ENCODE measurements at places on chromosomes 4 and X.

DNA sequence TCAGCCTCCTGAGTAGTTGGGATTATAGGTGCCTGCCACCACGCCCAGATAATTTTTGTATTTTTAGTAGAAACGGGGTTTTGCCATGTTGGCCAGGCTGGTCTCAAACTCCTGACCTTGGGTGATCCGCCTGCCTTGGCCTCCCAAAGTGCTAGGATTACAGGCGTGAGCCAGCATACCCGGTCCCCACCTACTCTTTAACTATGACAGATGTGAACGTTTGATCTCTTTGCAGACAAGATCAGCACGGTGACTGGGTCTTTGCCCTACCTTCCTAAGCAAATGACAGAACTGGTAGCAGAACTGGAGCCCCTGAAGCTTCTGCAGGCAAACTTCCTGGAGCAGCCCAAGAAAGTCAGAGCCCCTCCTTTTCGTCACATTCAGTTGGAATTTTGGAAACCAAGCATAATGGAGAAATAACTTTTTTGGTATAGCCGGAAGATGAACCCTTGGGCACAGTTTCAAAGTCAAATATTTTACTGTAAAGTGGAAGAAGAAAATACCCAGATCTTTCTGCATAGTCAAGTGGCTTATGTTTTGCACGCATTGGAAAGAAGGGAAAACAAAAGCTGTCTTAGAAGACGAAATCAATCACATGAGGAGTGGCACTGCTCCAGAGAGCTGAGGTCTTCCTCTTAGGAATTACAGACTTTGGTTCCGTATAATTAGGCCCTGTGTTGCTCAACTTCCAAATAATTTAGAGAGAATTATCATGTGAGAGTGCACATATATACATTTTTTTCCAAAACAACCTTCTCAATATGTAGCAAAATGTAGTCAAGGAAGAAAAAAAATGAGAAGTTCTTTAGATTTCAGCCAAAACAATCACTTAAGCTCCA is 90.6 kb downstream of the SORBS2 start:
- DNase-seq, result no peak

- no peak for DNase-seq
Observed at GRCh38 chrX:18647621-18648020, 24.3 kb downstream of the RS1 start.

GRCh38 chr4:122712782-122713181 is 19.7 kb upstream of the BBS12 start:
- no peak for DNase-seq

DNA sequence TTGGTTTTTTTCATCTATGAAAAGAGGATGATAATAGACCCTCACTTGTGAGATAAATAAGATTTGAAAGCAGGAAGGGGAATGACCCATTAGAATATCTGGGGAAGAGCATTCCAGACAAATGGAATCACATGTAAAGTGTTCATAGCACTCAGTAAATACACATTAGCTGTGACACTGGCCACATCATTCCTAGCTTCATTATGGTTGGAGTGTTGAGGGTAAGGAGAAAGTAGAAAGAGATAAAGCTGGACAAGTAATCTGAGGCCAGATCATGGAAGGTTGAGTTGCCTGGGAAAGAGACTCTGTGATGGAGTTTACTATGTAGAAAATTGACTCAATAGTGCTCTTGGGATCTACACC is 6.9 kb upstream of the PGRMC1 start:
- no peak for DNase-seq

DNA sequence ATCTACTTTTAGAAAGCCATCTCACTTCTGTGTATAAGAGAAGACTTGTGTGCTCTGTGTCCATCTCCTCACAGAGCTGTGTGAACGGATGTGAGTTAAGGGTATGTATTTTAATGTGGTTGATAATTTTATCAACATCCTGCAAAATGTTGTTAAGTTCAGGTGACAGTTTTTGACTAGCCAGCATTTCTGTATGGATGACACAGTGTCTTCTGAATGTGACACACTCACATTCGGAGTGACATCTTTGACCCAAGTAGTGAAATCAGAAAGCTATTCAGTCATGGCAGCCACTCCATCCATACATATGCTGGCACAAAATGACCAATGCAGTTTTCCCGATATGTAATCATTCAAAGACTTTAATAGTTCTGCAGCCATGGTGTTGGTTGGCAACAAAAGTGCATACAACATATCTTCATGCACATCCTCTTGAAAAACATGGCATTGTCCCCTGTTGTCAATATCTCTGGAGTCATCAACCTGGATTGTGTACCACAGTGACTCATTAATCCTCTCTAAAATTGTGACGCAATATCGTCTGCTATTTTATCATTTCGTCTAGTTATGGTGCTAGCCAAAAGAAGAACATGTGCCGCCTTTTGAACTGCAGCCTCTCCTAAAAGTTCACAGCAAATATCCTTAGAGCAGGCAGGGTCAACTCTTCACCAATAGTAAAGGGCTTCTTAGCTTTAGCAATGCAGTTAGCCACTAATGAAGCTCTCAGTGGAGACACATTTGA is 6.8 kb upstream of the FGF2 start:
- DNase-seq, result no peak

DNA sequence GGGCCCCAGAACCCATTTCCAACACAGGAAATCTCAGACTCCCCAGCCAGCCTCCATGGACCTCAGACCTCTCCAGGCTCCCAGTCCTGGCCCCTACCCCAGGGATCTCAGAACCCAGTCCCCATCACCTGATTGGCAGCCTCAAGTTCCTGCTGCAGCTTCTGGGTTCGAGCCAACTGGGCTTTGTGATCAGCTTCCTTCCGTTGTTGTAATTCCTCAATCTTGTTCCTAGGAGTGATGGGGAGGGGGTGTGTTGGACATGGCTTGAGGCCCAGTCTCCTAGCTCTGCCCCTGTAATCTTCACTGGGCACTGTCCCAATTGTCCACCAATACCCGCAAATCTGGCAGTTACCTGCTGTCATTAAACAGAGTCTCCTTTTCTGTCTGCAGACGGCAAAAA is 12.6 kb downstream of the GRIPAP1 start:
- DNase-seq, result no peak

DNA sequence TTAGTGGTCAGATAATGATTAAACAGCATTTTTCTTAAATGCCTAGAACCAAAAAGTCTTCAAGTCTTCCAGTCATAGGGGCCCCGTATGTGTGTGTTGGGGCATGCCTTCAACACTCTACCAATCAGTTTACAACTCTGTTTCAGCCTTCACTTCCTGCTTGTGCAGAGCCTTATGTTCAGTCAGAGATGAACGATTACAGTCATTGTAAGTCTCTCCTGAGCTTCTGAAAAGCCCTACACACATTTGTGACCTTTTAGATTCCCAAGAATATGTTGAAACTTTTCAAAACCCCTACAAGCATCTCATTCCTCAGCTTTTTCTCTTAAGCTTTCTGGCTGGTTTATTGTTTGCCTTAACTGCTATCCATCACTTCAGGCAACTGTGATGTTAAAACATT is 591.2 kb downstream of the ZNF674 start:
- DNase-seq, result no peak

GRCh38 chr4:138665851-138666250 is 349.7 kb upstream of the NOCT start:
- no peak for DNase-seq

- no peak for DNase-seq
Observed at GRCh38 chrX:109857584-109858228, 124.6 kb upstream of the ACSL4 start.

DNA sequence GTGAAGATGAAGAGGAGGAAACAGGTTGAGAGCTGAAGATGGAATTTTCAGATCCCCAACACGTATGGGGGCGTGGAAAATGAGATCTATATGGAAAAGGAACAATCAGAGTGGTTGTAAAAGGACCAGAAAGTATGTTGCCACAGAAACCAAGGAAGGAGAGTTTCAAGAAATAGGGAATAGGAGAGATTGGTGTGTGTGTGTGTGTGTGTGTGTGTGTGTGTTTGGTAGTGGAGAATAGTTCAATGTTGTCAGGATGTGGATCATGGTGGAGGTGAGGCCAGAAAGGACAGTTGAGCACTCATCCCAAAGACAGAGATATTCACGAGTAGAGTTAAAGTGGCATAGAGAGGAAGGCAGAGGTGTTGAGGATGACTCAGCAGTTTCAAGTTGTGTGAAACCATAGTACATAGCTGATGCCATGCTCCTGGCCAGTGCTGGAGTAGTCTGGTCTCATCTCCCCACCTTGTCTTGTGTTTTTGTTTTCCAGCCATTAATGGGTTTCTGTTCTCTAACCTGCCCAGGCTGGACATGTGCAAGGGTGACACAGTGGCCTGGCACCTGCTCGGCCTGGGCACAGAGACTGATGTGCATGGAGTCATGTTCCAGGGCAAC is 36.1 kb downstream of the HEPH start:
- DNase-seq, result no peak

GRCh38 chrX:149131774-149132173 is 373.3 kb downstream of the IDS start:
- no peak for DNase-seq
